H9 (cell line): ENCODE measurements at places on chromosomes 3 and 15.

DNA sequence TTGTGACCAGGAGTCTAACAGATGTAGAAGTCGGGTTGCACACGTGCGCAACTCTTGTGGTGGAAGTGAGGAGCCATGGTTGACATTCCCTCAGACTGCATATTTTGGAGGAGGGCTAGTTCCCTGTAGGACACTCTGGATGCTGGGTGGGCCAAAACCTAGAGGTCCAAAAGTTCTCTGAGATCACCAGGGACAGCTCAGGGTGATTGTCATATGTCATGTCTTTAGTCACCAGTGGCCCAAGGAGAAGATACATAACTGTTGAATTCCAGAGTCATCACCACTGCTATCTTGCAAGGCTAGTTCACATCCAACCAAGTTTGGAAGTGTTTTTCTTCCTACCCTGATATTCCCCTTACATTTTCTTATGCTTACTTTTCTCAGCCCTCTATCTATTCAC lies 95.2 kb upstream of the C3orf80 start:
- no peak for DNase-seq

DNA sequence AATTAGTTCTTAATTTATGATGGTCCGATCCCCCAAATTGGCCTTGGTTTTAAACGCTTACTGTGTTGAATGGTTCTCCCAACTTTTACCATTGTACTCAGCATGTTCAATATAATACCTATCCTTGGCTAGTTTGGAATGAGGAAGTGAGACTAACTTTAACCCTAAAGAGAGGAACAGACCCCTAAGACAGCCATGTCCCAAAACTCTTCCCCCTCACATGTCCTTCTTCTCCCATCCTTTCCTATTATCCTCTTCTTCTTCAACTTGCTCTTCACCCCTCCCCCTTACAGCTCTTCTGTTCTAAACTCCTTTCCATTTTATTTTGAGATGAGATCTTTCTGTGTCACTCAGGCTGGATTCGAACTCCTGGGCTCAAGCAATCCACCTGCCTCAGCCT lies 116.5 kb downstream of the RBMS3 start:
- no peak for DNase-seq

DNA sequence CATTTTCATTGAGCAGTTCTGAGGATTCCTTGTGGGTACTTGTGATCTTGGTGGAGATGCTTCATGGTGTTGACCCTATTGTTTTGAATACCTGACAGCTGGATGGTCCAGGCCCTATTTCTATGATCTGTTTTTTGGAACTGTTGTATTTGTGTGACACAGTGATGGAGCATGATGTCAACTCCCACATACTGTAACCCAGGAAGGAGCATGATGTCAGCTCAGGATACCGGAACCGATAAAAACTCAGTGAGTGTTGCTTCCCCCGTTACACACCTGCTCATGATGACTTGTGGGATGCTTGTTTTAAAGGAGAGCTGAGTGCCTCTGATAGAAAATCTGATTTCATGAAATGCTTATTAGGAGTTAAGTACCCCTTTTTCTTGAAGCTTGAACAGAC lies 45.1 kb downstream of the ZBTB38 start:
- DNase-seq, result no peak

- DNase-seq, result no peak
Measured at GRCh38 chr3:145448436-145448835, 712.5 kb downstream of the PLOD2 start.

DNA sequence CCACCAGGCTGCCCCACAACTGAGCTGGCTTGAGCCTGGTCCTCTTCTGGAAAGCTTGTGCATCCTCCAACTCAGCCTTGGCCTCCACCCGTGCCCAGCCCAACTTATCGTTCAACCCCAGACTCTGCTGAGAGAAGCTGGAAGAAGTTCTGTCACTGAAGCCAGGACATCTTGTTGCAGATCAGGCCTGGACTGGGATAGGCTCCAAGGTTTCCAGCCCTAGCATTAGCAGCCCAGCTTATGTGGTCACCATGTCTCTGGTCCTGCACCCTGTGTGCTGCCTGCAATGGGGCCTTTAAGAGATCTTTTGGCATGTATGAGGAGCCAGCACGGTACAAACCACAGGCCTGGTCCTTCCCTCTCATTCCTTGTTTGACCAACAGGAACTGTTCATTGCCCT lies 15.2 kb upstream of the CAMP start:
- DNase-seq, result no peak

DNA sequence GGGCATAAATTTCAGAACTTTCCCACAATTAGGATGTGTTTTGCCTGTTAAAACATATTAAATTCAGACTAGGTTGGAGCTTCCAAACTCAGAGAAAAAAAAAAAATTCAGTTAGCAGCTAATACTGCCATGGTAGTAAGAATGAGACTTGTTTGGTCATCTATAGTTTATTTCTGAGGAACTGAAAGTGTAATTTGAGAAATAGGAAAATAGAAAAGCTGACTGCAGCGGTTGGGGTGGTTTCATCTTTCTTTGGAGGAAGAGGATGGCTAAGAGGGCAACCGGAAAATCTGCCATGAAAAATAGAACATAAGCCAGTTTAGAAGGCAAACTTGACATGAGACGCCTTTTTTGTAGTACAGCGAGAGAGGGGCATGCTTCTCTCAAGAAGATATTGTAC lies 371.2 kb upstream of the ROBO2 start:
- DNase-seq, result no peak

DNA sequence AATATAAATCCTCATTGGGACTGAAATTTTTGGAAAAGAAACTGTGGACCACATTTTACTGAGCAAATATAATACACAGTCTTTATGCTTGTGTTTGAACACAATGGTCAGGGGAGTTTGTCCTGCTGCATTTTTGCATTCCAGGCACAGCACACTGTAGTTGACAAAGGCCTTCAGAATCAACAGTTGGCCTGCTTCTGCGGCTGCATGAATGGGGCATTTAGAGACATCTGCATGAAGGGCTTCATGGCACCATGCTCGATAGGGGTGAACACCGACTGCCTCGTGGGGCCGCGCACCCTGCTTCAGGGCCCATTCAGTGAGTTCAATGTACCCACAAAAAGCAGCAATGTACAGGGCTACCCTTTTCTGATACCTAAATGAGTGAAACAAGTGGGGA lies 15.4 kb upstream of the COMMD2 start:
- no peak for DNase-seq

GRCh38 chr3:1609416-1609815 lies 489.2 kb upstream of the CNTN4 start:
- DNase-seq, result no peak

GRCh38 chr15:80873366-80873952 lies 94.3 kb downstream of the CEMIP start:
- no peak for DNase-seq

DNA sequence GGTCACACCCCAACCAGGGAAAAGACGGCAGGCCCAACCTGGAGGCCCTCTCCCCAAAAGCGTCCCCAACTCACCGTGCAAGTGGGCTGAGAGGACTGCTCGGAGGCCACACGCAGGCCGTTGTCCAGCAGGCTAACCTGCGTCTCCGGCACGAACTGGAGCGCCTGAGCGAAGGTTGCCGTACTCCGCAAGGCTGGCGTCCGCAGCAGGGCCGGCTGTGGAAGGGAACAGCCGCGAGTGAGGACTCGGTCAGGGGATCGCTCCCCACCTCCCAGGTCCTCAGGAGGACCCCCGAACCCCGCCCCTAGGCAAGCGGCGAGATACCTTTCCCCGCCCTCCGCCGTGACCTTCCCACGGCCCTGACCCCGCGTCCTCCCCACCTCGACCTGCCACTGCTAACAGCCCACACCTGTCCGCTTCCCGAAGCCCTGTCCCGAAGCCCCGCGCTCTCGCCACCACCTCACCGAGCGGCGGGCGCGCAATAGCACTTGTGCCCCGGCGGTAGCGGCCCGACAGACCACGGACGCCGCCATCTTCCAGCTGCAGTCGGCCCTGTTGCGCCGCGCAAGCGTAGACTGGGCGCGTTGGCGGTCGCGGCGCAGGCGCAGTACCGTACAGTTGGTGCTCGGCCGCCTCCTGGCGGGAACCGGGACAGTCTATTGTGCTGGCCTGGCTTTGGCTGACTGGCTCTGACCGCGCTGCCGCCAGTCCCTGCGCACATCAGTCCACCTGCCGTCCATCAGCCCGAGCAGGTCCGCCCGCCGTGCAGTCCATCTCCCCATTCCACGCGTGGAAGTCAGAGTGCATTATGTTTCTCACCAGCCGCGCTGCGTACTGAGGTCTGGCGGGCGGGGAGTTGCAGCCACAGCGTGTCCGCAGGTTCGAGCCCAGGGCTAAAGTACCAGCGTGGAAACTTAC lies at the start of gene UQCRC1:
Gene UQCRC1, minus strand, starts transcription at position 559 of the 918 bp plus-strand sequence. Its CDS starts 26 bp downstream, at position 533.
- DNase-seq, result peak; percentile 95

DNA sequence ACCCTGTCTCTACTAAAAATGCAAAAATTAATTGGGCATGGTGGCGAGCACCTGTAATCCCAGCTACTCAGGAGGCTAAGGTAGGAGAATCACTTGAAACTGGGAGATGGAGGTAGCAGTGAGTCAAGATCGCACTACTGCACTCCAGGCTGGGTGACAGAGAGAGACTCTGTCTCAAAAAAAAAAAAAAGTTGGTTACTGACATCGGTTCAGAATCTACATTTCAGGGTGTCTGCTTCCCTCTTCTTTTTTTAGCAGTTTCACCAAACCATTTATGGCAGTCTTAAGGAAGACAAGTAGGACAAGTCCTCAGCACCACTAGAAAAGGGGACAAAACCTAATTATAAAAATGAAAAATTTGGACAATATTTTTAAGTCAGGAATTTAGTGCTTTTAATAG lies 3.3 kb upstream of the USP4 start:
- DNase-seq, result no peak

DNA sequence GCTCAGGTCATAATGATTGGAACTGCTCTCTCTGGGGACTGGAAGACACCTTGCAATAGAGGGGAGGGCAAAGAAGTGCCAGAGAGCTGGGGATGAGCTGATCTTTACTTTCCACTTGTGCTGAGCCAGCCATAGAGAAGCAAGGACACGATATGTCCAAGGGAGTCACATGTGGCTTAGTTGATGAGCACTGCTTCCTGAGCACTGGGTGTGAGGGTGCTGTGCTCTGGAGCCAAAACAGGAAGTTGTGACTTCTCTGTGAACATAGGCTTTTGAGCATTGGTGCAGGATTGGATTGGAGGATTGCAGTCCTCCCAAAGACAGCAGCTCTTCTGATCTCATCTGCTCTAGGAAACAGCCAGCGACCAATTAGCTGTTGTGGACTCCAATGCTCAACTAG lies 6.7 kb downstream of the PARP14 start:
- DNase-seq, result no peak

- no peak for DNase-seq
Measured at GRCh38 chr15:36406366-36406765, 173.1 kb upstream of the CDIN1 start.

- no peak for DNase-seq
Measured at GRCh38 chr3:178669022-178669601, 132.9 kb downstream of the KCNMB2 start.
